MM.1S (cell line): ENCODE measurements at places on chromosomes 1 and 21.

DNA sequence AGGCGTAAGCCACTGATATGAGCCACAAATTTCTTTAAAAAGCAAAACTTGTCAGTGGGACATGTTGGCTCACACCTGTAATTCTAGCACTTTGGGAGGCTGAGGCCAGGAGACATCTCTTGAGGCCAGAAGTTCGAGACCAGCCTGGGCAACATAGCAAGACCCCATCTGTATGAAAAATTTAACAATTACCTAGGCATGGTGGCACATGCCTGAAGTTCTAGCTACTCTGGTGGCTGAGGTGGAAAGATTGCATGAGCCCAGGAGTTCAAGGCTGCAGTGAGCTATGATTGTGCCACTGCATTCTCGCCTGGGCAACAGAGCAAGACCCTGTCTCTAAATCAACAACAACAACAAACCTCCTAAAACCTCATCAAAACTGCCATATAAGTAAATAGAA, 147.6 kb upstream of the BARHL2 start:
- H3K36me3 ChIP-seq, result no peaks in the 10 kb centered on the region
- no peaks in the 10 kb centered on the region for H3K27me3 ChIP-seq
- no peak overlapping the region for H3K27ac ChIP-seq
- no peak overlapping the region for H3K4me3 ChIP-seq
- H3K4me1 ChIP-seq, result no peaks in the 10 kb centered on the region

DNA sequence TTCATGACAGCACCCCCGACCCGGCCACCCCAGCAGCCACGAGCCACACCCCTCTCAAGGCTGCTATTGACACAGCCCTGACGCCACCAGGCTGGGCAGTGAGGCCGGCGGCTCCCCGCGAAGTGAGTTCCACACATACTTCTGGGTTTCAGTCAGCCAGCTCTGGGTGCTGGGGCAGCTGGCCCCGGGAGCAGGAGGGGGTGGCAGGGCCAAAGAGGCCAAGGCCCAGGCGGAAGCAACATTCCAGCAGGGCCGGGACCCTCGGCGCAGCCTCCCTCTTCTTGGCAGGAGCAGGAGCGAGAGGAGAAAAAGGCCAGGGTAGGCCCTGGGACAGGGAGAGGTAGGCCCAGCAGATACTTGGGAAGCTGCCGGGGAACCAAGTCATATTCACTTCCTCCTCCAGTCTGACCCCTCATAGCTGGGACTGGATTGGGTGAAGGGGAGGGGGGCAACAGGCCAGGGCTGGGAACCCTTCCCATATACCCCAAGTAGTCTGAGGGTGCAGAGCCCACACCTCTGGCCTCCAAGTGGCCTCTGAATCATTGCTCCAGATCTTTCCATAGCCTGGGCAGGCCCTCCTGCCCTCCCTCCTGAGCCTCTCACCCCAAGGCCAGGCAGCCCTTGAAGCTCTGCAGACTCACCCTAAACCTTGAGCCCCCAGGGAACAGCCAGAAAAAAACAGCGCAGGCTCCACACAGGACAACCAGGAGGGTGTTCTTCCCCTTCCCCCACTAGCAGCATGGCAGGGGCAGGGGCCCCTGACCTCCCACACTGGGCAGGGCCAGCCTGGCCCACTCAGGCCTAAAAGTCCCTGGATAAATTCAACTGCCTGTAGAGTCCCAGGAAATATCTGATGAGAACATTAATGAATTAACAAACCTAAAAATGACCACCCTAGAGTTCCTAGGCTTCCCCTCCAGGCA, 5.7 kb downstream of the HSPG2 start:
- no peak for DNase-seq
- no peaks in the 10 kb centered on the region for H3K4me1 ChIP-seq
- no peak overlapping the region for H3K4me3 ChIP-seq
- peaks cover 6% of the 10 kb centered on the region for H3K27me3 ChIP-seq

GRCh38 chr1:162873671-162874666, 13.0 kb upstream of the CCDC190 start:
- DNase-seq, result no peak
- no peaks in the 10 kb centered on the region for H3K36me3 ChIP-seq
- H3K4me1 ChIP-seq, result no peaks in the 10 kb centered on the region
- H3K27ac ChIP-seq, result no peak overlapping the region
- no peak overlapping the region for H3K4me3 ChIP-seq

- H3K27ac ChIP-seq, result no peak overlapping the region
- H3K4me3 ChIP-seq, result no peak overlapping the region
- no peaks in the 10 kb centered on the region for H3K36me3 ChIP-seq
- no peaks in the 10 kb centered on the region for H3K27me3 ChIP-seq
- no peak for DNase-seq
These were observed 52.4 kb upstream of the USP1 start for GRCh38 chr1:62384276-62385005.

DNA sequence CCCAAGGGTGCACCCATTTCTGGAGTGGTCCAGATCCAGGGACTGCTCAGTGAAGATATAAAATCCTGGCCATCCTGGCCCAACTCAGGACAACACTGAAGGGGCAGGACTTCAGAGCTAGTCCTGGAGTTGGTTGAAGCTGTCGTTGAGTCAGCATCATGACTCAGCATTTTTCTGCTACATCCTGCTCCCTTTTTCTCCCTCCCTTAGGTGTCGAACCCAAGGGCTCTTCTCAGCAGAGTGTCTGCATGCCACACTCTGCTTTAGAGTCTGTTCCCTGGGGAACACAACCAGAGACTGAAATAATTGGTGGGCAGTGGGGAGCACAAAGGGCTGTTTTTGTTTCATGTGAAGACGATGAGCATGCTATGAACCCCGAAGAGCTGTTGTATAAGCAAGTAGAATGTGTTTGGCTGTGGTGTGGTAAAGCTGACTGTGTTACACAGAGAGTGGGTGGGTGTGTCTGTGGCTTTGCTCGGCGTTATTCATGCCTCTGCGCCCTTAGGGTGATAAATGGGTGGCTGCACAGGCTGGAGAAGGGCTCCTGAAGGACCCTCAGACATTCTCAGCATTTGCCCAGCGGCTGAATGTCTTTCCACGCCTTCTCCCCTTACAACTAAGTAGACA, 167.2 kb downstream of the CYYR1 start:
- H3K36me3 ChIP-seq, result no peaks in the 10 kb centered on the region
- no peak overlapping the region for H3K4me3 ChIP-seq
- no peaks in the 10 kb centered on the region for H3K4me1 ChIP-seq
- no peak overlapping the region for H3K27ac ChIP-seq
